T-cell (primary cell): ENCODE measurements at places on chromosomes 3 and 15. TPM values are rescaled to one million over a fixed set of nuclear protein-coding genes. Genes with fewer than 3 reads are reported as not detected.
A peak's percentile ranks its signal among the peaks of the same experiment; 100 is the strongest.

- DNase-seq: no peak
- no peak overlapping the region for H3K27ac ChIP-seq
- no peaks in the 10 kb centered on the region for H3K4me1 ChIP-seq
- H3K27me3 ChIP-seq: peaks cover 22% of the 10 kb centered on the region
- no peak overlapping the region for H3K4me3 ChIP-seq
- H3K36me3 ChIP-seq: no peaks in the 10 kb centered on the region
These were observed 3.8 kb downstream of the PRR23E start for GRCh38 chr3:127196466-127197299.

GRCh38 chr15:45023659-45024225 is 747 bp downstream of the SORD start:
- peaks cover 20% of the 10 kb centered on the region for H3K4me1 ChIP-seq
- H3K27ac ChIP-seq: no peak overlapping the region
- no peak for DNase-seq
- H3K4me3 ChIP-seq: peak overlapping the region; percentile 89

GRCh38 chr15:68278595-68279405 is 1.3 kb downstream of the FEM1B start:
- peaks cover 41% of the 10 kb centered on the region for H3K4me1 ChIP-seq
- no peaks in the 10 kb centered on the region for H3K27me3 ChIP-seq
- peak overlapping the region; percentile 94 for H3K27ac ChIP-seq
- peak overlapping the region; percentile 93 for H3K4me3 ChIP-seq
- no peak for DNase-seq

DNA sequence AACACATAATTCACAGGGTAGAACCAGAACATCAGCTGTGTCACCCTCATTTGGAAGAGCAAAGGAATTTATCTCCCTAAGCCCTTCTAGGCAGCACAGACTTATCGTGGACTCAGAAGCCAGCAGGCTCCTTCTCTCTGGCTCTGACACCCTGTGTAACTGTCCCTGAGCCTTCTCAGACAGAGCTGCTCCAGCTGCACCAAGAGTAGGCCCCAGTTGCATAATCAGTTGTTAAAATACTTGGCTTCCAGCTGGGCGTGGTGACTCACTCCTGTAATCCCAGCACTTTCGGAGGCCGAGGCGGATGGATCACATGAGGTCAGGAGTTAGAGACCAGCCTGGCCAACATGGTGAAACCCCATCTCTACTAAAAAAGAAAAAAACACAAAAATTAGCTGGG is 49.4 kb upstream of the ACVR2B start:
- no peak for DNase-seq
- no peaks in the 10 kb centered on the region for H3K4me1 ChIP-seq
- H3K36me3 ChIP-seq: no peaks in the 10 kb centered on the region
- no peaks in the 10 kb centered on the region for H3K27me3 ChIP-seq
- H3K27ac ChIP-seq: no peak overlapping the region
- H3K4me3 ChIP-seq: no peak overlapping the region

Gene ASB14
- not detected for total RNA-seq

DNA sequence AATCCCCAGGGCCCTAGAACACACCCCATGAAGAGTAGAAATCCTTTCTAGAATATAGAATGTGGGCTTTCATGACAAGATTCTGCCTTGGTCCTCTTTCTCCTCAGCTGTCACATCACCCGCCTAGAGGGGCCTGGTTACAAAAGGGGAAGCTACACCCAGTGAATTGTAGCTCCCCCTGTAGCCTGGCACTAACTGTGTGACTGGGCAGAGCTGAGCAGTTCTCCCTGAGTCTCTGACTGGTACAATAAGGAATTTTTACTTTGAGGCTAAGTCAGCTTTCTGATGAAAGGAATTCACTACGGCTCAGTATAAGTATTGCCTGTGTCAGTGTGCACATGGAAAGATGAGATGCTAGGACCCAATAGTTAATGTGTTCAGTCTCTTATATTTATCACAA is 28.7 kb upstream of the ZNF148 start:
- no peak overlapping the region for H3K4me3 ChIP-seq
- DNase-seq: no peak
- H3K36me3 ChIP-seq: no peaks in the 10 kb centered on the region

DNA sequence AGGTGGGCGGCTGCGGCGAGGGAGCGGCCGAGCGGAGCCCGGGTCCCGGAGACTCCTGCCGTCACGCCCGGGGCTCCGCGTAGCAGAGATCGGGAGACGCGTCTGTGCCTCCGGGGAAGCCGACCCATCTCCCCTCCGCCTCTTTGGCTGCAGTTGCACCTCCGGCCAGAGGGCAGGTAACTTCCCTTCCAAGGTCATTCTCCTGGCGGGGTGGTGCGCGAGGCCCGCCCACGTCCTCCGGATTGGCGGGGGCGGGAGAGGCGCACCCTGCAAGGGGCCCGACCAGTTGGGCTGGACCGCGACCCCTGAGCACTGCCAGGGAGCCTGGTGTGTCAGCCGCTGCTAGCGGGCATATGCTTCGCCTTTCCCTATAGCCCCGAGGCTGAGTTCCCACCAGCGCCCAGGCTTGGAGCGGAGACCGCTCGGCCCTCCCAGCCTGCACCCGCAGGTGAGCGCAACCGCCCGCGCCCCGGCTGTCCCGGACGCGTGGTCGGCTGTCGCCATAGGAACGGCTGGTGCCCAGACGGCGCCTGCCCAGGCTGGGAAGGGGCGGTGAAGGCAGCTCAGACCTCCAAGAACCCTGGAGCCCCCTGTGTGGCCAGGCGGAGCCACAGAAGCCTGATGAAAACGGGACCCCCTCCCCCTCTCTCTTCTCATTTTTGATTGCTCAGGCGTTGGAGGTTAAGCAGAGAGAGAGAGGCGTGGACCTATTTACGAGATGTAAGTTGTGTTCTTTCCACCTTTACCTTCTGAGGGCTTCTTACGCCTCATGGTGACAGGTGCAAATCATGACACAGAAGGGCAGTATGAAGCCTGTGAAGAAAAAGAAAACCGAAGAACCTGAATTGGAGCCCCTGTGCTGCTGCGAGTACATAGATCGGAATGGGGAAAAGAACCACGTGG is 453 bp downstream of the ZDHHC23 start:
- peak overlapping the region; percentile 74 for H3K4me3 ChIP-seq
- peaks cover 14% of the 10 kb centered on the region for H3K4me1 ChIP-seq
- H3K27me3 ChIP-seq: no peaks in the 10 kb centered on the region
- H3K36me3 ChIP-seq: no peaks in the 10 kb centered on the region

Gene RYR3
- 0.07 TPM for total RNA-seq

DNA sequence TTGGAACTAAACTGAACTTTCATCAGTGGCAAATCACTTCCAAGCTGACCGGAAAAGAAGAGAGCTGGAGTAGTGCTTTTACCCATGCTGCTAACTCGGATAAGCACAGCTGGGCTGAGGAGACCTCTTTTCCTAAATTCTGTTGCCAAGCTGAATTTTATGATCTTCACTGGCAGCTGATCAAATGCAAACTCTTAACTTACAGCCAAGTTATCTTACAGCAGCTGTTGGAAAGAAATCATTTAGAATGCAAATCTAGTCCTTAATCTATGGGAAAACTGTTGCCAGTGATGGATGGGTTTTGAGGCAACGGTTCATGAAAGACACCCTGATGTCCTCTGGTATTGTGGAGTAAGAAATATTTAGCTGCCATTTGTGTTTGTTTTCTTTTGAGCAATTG is 216.5 kb downstream of the ZNF385D start:
- H3K27me3 ChIP-seq: no peaks in the 10 kb centered on the region
- no peaks in the 10 kb centered on the region for H3K36me3 ChIP-seq
- DNase-seq: no peak
- no peak overlapping the region for H3K27ac ChIP-seq
- H3K4me3 ChIP-seq: no peak overlapping the region

- no peak overlapping the region for H3K4me3 ChIP-seq
- no peaks in the 10 kb centered on the region for H3K27me3 ChIP-seq
- H3K4me1 ChIP-seq: no peaks in the 10 kb centered on the region
- DNase-seq: no peak
These were observed 549.5 kb downstream of the DIPK2A start for GRCh38 chr3:144521131-144521530.
